ENCODE measurements at places on chromosomes 7 and 10.

GRCh38 chr7:154587792-154588191, 415.1 kb downstream of the PAXIP1 start:
- no peak for DNase-seq

GRCh38 chr7:132966754-132967469, 115.0 kb downstream of the CHCHD3 start:
- no peak for DNase-seq

GRCh38 chr7:5396999-5397663, 26.5 kb downstream of the TNRC18 start:
- peak; percentile 100 for DNase-seq

- DNase-seq: no peak
These were observed 155.3 kb downstream of the PLXDC2 start for GRCh38 chr10:19971343-19972052.

DNA sequence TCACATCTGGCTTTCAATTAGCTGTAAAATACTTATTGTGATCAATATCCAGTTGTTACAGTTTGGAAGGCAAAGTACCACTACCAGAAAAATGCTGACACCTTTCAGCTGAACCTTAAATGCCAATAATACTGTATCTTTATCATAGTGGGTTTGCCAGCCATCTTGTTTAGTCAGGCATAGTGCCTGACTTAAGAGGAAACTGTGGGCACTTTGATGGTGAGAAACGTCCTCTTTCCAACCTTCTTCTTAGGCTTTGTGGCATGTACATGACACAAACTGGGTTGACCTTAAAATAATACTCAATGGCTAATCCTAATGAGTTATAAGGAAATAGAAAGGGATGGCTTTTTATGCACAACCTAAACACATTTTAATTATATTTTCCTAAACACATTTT, 52.3 kb upstream of the PRR15 start:
- DNase-seq: no peak

DNA sequence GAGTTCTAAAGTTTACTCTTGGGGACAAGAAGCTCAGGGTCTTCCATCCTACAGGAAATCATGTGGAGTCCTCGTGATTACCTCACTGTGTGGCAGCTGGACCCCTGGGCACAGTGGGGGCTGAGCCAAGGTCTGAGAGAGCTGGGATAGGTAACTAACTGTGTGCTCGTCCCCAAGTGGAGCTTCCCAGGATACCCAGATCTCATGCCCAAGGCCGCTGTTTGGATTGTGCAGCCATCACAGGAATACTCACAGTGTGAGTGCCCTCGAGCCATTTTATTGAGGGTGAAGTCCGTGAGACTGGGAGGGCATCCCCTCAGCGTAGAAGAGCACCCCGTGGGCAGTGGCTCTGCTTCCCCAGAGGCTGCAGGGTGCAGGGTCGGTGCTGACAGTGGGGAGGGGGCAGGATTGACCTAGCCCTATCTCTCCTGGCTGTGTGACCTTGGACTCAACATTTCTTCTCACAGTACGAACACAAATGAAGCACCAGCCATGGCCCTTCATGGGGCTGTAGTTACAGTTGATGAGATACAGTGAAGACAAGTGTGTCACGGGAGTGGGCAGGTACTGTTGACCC, 69.6 kb upstream of the LEP start:
- DNase-seq: no peak

- DNase-seq: no peak
These were observed 5.3 kb downstream of the ZNF488 start for GRCh38 chr10:47378606-47379444.

DNA sequence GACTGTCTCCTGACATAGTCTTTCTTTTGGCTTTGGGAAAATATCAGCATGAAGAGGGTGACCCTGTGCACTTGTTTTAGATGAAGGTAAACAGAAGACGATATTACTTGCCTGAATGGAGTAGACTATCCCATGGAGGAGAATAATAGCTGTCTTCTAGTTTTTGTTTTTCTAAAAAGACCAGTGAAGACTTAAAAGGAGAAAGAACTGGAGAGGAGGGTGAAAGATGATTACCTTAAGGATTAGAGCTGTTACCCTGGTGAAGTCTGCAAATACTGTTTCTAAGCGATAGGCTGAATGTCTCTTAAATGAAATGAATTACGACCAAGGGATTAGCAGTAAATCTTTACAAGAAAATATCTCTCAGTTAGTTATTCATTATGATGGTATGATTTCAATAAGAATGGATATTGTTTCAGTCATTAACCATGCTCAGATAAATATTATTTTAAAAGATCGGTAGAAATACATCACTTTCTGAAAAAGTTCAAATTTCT, 255.6 kb upstream of the FERD3L start:
- DNase-seq: no peak

GRCh38 chr7:2138146-2138765, 94.5 kb downstream of the MAD1L1 start:
- DNase-seq: no peak

Data from NB4 (cell line).